ENCODE measurements at places on chromosomes 2 and 18. TPM values are rescaled to one million over a fixed set of nuclear protein-coding genes. Genes with fewer than 3 reads are reported as not detected.

GRCh38 chr2:60479226-60480088 is 74.0 kb downstream of the BCL11A start:
- no peaks in the 10 kb centered on the region for H3K4me1 ChIP-seq
- no peaks in the 10 kb centered on the region for H3K36me3 ChIP-seq
- DNase-seq = no peak

GRCh38 chr18:4734903-4735302 is 279.8 kb upstream of the DLGAP1 start:
- no peak for DNase-seq
- no peak overlapping the region for H3K27ac ChIP-seq
- H3K4me3 ChIP-seq = no peak overlapping the region

DNA sequence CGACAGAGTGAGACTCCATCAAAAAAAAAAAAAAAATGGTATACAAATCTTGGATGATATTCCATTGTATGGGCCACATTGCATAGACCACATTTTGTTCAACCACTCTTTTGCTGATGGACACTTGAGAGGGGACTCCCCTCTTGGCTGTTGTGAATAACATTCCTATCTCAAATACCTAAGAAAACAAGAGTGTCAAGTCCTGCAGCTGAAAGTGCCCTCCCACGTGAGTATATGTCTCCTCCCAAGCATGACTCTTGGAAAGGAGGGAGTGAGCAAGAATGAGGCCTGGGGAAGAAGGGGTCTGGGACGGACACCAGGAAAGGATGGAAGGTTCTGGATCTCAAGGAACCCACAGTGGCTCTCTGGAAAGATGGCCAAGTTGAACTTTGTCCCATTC is 36.0 kb upstream of the NPAS2 start:
- H3K36me3 ChIP-seq = no peaks in the 10 kb centered on the region
- H3K4me1 ChIP-seq = no peaks in the 10 kb centered on the region
- H3K27ac ChIP-seq = peak overlapping the region; percentile 56
- H3K4me3 ChIP-seq = no peak overlapping the region

DNA sequence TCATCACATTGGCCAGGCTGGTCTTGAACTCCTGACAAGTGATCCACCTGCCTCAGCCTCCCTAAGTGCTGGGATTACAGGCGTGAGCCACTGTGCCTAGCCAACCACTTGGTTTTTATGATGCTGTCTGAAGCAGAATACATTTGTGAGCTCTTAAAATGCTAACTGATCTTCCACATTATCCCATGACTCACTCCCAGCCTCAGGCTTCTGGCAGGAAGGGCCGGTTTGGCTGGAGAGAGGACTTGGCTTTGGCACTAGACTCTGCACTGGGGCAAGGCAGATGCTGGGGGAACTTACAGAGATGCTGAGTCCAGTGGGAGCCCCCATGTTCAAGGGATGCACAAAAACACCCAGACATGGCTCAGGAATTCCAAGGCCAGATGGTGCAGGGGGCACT is 40.5 kb upstream of the SH3BP4 start:
- no peaks in the 10 kb centered on the region for H3K4me1 ChIP-seq
- H3K27ac ChIP-seq = no peak overlapping the region
- H3K4me3 ChIP-seq = no peak overlapping the region

- no peaks in the 10 kb centered on the region for H3K4me1 ChIP-seq
- no peak overlapping the region for H3K27ac ChIP-seq
- no peak overlapping the region for H3K4me3 ChIP-seq
- no peaks in the 10 kb centered on the region for H3K27me3 ChIP-seq
- H3K36me3 ChIP-seq = no peaks in the 10 kb centered on the region
Observed at GRCh38 chr2:211035548-211036185, 479.3 kb downstream of the CPS1 start.

DNA sequence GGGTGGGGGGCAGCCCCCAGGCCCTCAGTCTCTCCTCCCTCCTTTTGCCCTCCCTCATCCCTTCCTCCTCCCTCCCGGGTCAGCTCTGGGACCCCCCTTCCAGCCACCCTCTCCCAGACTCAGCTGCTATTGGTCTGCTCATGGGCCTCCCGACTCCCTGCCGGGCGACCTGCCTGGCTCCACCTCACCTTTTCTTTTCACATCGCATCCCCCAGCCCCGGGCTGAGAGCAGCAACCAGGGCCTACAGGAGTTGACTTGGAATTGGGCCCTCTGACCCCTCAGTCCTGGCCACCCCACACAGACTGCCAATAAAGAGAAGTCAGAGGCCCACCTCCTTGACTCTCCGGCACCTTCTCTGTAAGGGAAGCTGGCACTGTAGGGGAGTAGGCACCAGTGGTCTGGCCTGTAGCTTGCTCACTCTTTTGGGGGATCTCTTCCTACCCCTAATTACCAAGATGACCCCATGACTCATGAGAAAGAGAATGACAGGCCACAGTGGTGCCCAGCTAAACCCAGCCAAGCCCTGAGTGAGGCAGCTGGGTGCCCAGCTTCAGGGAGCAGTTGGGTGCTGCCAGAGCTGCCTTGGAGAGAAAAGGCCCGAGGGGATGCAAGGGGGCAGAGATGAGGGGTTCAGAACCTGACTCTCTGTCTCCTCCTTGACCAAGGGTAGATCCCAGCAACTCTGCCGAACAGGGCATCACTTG is 2.0 kb upstream of the ECEL1 start:
- no peaks in the 10 kb centered on the region for H3K4me1 ChIP-seq
- H3K27ac ChIP-seq = no peak overlapping the region
- H3K4me3 ChIP-seq = no peak overlapping the region
- no peaks in the 10 kb centered on the region for H3K36me3 ChIP-seq
- peak; percentile 40 for DNase-seq

NTSR2 gene
- not detected for total RNA-seq

- H3K27me3 ChIP-seq = no peaks in the 10 kb centered on the region
- H3K27ac ChIP-seq = peak within 1 kb of the TSS; percentile 98
- peaks cover 19% of the 10 kb centered on the region for H3K4me1 ChIP-seq
- peak within 1 kb of the TSS; percentile 90 for H3K4me3 ChIP-seq
- peak; percentile 80 for DNase-seq
Observed at GRCh38 chr2:137964066-137964858, at the start of gene HNMT. Gene HNMT, plus strand, starts transcription at chr2:137964473. Its CDS starts 19 bp downstream, at chr2:137964492.

DNA sequence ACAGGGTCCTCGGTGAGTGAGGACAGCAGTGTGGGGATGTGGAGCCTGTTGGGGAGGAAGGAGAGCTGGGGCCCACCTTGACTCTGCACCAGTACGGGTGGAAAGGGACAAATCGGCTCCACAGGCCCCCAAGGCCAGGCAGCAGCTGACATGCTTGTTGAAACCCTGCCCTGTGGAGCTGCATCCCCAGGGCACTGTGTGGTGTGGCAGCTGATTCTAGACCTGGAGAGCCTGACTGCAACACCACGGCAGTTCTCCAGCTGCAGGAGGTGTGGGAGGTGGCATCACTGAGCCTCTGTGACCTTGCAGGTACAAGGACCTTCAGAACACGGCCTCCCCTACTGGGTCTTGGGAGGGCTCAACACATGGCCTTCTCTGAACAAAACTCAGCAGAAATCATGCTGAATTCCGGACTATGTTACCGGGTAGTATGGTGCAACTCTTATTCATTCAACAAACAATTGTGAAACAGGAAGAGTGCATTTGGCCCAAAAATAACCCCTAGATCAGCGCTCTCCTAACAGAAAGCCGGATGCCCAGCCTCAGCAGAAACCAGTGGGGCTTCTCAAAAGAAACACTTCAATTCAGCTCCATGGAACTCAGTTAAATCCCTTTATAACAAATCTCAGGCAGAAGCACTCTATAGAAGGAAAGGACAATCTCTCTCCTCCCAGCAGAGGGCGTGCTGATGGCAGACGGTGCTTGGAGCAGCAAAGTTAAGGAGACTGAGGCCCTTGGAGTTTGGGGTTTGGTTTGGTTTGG is 104.4 kb upstream of the SALL3 start:
- no peak for DNase-seq
- H3K36me3 ChIP-seq = no peaks in the 10 kb centered on the region
- H3K4me1 ChIP-seq = no peaks in the 10 kb centered on the region
- no peak overlapping the region for H3K27ac ChIP-seq
- H3K4me3 ChIP-seq = no peak overlapping the region

- no peaks in the 10 kb centered on the region for H3K27me3 ChIP-seq
- peak; percentile 10 for DNase-seq
- no peaks in the 10 kb centered on the region for H3K4me1 ChIP-seq
Observed at GRCh38 chr2:191597186-191597751, 80.7 kb upstream of the NABP1 start.

CKAP2L gene
- 0.88 TPM for total RNA-seq

- H3K4me3 ChIP-seq = no peak overlapping the region
Observed at GRCh38 chr18:4453567-4453873, 1.6 kb downstream of the DLGAP1 start.

GRCh38 chr2:53445383-53446070 is 322.1 kb upstream of the CHAC2 start:
- H3K27me3 ChIP-seq = no peaks in the 10 kb centered on the region
- DNase-seq = no peak
- no peak overlapping the region for H3K27ac ChIP-seq

DNA sequence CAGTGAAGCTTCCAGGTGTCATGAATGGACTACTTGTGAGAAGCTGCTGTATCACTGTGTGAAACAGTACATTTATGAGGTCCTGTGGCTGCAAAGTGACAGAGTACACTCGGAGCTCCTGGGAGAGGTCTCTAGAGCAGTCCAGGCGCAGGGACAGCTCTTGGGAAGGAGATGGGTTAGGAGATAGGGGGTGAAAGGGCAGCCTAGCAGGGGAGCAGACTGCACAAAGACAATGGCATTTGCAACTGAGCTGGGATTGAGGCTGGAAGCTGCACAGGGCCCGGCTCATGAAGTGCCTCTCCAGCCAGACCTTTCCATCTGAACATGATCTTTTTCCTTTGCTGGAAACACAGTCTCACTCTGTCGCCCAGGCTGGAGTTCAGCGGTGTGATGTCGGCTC is 83.6 kb downstream of the RHOB start:
- H3K4me3 ChIP-seq = no peak overlapping the region
- H3K27ac ChIP-seq = no peak overlapping the region
- peaks cover 24% of the 10 kb centered on the region for H3K4me1 ChIP-seq
- H3K36me3 ChIP-seq = no peaks in the 10 kb centered on the region
- no peak for DNase-seq

DNA sequence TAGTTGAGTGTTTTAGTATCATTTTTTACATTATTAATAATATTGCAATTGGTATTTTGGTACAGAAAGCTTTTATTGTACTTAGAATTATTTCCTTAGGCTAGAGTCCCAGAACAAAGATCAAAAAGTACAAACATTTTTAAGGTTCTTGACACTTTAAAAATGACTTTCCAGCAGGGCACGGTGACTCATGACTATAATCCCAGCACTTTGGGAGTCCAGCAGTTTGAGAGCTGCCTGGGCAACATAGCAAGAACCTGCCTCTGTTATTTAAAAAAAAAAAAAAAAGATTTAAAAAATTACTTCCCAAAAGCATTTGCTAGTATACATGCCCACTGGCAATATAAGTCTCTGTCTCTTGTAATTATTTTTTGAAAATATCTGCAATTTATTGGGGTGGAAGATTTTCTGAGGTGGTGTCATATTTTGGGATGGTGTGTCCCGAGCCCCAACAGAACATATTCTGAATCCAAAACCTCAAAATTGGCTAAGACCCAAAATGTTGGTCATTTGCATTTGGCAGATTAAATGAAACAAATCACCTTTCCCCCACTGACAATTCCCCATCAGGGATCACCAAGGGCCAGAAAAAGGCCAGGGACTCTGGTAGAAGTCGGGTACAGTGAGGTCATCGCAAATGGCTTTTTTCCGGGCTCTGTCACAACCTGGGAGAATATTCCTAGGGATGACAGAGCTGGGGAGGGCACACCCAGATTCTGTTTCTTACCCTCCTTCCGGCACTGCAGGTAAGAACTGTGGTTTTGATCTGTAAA is 42.1 kb downstream of the NIFK start:
- peaks cover 4% of the 10 kb centered on the region for H3K4me1 ChIP-seq
- H3K27ac ChIP-seq = no peak overlapping the region
- DNase-seq = no peak
- H3K4me3 ChIP-seq = no peak overlapping the region
- no peaks in the 10 kb centered on the region for H3K27me3 ChIP-seq

LIMS4 gene
- 2.9 TPM for total RNA-seq

FSIP2 gene
- 1.2 TPM for total RNA-seq

SERPINB4 gene
- total RNA-seq = not detected

DNA sequence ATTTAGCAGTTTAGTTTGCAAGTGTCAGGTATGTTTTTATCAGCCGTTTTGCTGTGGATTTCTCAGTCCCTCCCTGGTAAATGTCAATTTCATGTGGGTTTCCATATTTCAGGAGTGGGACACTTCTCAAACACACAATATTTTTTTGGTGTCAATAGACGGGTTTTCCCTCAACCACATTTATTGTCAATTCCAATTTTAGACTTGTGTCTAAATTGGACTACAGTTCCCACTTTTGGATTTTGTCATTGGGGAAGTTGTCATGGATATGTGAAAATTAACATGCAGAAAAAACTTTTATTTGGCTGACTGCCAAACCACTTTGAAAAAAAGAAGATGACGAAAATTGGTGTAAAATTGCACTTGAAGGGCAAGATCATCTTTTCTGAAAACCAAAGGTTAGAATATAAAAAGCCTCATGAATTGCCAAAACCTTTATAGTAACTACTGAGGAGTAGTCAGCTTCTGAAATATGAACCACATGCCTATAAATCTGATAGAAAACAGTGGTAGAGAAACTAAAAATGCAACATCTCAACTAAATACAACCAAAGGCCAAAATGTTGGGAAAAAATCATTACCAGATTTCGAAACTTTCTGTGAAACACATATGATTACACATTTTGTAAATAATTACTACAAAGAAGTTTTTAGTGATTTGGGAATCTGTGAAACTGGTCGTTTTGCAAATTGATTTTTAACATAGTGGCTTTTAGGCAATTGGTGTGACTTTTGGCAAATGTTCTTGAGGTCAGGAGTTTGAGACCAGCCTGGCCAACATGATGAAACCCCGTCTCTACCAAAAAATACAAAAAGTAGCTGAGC is 106.4 kb downstream of the BCL2L11 start:
- no peaks in the 10 kb centered on the region for H3K27me3 ChIP-seq
- H3K36me3 ChIP-seq = no peaks in the 10 kb centered on the region
- DNase-seq = no peak
- no peak overlapping the region for H3K27ac ChIP-seq
- H3K4me1 ChIP-seq = no peaks in the 10 kb centered on the region
